ENCODE measurements at places on chromosomes 2 and 18. TPM values are rescaled to one million over a fixed set of nuclear protein-coding genes. Genes with fewer than 3 reads are reported as not detected.

The G6PC2 gene
- not detected for polyA plus RNA-seq

The CYP27A1 gene
- polyA plus RNA-seq: 0.32 TPM

The C2orf78 gene
- not detected for polyA plus RNA-seq

The SLC35F6 gene
- 4.6 TPM for polyA plus RNA-seq

The DSC3 gene
- not detected for polyA plus RNA-seq

The MARCHF7 gene
- 160 TPM for polyA plus RNA-seq

GRCh38 chr2:42338567-42339190 is 22.3 kb downstream of the COX7A2L start:
- no peak for DNase-seq

DNA sequence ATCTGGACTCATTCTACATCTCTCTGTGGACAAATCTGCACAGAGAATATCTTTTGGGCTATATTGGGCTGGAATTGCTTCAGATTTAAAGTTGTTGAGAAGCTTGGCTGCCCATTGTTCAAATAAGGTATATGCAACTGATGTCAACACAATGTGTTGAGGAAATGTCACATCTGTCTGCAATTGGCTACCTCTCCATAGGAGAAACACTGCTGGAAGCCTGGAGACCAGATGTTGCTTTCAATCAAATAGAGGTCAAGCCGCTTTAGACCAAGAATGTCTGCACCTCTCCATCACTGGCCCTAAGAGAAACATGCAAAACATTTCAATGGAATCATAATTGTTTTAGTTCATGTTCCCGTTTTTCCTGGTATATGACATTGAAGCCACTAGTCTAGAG is 720.2 kb downstream of the SLC4A3 start:
- no peak for DNase-seq

DNA sequence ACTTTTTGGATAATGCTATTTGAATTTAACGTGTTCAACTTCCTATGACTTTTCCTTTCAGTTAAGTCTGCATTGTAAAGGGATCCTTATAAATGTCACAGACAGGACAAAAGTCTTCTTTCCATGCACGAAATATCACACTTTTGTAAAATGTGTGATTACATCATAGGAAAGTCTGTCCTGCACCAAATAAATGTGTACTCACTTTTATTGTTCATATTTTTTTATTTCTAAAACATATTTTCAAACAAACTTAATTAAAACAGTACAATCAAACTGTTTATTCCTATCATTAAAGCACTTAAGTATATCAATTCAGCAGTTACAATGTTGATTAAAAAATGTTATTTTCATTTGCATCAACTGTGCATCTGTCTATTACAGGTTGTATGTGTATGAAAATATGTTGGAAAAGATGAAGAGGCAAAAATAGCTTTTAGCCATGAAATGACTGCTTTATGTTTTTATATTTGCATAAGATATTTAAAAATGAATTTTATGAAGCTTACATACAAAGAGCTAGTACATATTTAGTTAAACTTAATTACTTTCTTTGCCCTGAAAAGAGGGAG is 105.6 kb downstream of the CSRNP3 start:
- no peak for DNase-seq

- DNase-seq: no peak
Measured at GRCh38 chr18:3074087-3074486, 61.1 kb upstream of the LPIN2 start.

DNA sequence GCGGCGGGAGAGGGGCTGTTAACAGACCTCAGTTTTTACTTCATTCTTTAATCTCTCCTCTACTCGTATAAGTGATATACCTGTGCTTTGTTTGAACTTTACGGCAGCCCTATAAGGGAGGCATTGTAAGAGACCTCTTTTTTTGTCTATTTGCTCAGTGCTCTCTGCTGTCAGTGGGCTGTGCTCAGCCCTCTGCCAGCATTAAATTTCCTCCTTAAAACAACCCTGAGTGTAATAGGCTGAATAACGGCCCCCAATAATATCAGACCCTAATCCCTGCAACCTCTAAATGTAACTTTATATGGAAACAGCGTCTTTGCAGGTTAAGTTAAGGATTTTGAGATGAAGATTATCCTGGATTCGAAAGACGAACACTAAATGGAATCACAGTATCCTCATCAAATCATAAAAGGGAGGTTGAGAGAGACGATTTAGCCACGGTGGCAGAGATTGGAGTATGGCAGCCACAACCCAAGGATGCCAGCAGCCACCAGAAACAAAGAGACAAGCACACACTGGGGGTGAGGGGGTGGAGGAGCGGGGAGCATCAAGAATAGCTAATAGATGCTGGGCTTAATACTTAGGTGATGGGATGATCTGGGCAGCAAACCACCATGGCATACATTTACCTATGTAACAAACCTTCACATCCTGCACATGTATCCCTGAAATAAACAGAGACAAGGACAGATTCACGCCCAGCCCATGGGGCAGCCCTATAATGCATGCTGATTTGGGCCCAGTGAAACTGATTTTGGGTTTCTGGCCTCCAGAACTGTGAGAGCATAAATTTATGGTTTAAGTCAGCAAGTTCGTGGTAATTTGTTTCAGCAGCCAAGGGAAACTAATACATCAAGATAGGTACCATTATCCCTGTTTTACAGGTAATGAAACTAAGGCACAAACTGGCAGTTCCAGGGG is 894 bp upstream of the FARSB start:
- no peak for DNase-seq

DNA sequence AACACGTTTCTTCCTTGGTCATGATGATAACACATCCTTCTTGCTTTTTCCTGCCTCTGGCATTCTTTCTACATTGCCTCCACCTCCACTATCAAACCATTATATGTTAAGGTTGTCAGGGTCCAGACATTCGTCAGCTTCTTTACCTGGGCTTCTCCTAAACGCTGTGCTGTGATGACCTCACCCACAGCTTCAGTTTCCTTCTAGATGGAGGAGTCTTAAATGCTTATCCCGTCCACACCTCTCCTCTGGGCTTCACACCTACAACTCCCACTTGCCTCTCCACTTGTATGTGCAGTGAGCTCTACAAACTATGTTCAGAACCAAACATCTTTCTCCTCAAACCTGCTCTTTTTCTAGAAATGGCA is 666 bp upstream of the STAT1 start:
- no peak for DNase-seq

- no peak for DNase-seq
Measured at GRCh38 chr2:120221616-120222015, 1.6 kb downstream of the TMEM185B start.

DNA sequence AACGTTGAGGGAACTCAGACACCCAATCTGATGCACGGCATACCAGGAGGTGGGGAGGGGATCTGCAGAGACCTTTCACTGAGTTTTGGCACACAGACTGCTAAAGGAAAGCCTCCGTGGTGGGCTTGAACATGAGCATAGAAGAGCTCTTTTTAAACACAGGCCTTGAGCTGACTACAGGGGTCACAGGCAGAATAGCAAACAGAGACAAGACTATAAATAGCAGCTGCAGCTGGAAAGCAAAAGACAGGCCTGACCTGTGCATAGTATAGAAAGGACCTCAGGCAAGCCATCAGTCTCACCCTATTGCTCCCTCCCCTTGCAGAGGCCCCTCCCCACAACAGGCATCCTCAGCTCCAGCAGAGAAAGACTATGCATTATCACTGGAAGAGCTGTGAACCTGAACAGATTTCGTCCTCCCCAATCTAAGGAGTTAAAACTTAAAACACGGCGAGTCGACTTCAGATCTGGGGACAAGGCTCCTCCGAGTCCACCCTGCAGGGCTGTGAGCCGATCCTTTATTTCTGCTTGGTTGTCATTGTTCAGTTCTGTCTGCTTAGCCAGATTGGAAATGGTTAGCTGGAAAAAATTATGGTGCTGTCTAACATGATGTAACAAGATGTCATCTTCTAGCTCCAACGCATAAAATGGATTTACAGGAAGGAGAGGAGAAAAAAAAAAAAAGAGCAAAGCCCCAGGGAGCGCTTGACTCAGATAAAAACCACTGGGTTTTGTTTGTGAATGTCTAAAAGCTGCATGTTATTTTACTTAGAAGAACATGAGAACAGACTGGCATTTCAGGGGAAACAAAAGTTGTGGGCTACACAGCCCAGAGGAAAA is 25.2 kb upstream of the LCLAT1 start:
- peak; percentile 15 for DNase-seq

- DNase-seq: peak; percentile 37
Measured at GRCh38 chr2:65435625-65436168, 3.3 kb upstream of the SPRED2 start.

GRCh38 chr2:71712158-71712818 is 258.9 kb downstream of the DYSF start:
- DNase-seq: no peak

DNA sequence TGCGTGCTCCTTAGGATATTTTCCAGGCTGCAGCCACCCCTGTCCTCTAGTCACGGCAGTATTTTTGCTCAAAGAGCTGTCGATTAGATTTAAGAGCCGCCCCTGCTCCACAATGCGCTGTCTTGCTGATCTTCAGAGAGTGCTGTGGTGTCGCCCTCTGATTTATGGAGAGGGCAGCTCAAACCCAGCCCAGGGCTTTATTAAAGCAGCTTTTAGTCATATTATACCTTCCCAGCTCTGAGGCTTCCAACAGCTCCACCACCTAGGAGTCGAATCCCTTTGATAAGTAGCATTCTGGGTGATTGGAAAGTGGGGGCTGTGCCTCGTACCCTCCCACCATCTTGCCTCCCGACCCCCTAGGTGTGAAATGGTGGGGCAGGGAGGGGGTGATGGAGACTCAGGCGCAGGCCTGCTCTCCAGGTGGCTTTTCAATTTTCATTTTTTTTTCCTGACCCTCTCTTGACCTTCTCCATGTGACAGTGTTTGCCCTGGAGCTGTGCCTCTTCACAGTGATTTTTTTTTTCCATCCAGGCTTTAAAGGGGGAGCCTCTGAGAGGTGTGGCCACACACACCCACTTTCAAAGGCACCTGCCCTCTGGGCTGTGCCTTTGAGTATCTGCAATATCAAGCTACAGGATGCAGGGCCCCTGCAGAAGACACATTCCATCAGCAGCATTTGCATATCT is 53.1 kb upstream of the NRP2 start:
- DNase-seq: no peak

DNA sequence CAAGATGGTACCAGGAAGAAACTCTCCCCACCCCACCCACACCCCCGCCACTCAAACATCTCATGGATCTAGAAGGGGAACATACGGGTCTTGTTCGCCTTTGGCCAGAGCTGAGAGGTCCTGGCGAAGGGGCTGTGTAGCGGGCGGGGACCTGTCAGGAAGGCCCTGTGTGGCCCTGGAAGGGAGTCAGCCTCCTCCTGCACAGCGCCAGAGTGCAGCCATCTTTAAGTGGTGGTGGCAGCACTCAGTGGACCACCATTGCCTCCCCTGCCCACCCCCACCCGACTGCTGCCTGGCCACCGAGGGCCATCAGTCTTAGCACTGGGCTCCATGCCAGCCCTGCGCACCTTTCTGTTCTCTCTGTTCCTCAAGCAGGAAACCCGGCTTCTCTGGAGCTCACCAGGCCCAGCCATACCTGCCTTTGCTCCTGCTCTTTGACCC is 11.6 kb upstream of the FAHD2A start:
- DNase-seq: no peak

Data from naive B cell (primary cell).